ENCODE measurements at places on chromosomes 4 and X.

DNA sequence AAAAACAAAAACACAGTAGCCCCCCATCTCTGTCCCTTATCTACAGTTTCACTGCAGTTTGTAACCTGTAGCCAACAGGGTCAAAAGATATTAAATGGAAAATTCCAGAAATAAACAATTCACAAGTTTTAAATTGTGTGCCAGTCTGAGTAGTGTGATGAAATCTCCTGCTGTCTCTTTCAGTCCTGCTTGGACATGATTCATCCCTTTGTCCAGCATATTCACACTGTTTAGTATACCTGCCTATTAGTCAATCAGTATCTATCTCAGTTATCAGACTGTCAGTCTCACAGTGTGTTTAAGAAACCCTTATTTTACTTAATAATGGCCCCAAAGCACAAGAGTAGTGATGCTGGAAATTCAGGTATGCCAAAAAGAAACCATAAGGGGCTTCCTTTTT is 21.9 kb downstream of the CNOT6L start:
- DNase-seq = no peak

- no peak for DNase-seq
These were observed 465 bp downstream of the HAUS7 start for GRCh38 chrX:153469811-153470410.

DNA sequence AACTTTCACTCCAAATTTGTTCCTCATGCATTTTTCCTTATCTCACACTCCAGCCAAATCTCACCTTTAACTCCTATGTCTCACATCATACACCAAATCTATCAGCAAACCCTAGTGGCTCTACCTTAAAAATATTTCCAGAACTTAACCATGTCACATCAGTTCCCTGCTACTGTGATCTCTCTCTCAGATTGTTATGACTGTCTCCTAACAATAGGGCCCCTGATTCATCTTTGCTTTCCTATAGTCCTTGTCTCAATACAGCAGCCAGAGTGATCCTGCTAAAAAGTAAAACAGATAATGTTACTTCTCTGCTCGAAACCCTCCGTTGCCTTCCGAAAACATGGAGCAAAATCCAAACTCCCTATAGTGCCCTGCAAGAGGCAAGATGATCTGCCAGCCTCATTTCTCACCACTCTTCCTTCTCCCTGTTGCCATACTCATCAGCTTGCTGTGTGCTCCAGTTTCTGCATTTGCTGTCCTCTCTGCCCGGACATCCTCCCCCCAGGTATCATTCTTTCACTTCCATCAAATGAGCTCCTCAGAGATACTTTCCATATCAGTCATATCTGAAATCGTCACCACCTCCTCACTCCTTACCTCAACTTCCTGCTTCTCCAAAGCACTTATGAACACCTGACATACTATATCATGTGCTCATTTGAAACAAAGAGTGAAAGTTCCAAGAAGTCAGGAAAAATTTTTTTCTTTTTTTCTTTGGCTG is 293.4 kb upstream of the NR3C2 start:
- no peak for DNase-seq

DNA sequence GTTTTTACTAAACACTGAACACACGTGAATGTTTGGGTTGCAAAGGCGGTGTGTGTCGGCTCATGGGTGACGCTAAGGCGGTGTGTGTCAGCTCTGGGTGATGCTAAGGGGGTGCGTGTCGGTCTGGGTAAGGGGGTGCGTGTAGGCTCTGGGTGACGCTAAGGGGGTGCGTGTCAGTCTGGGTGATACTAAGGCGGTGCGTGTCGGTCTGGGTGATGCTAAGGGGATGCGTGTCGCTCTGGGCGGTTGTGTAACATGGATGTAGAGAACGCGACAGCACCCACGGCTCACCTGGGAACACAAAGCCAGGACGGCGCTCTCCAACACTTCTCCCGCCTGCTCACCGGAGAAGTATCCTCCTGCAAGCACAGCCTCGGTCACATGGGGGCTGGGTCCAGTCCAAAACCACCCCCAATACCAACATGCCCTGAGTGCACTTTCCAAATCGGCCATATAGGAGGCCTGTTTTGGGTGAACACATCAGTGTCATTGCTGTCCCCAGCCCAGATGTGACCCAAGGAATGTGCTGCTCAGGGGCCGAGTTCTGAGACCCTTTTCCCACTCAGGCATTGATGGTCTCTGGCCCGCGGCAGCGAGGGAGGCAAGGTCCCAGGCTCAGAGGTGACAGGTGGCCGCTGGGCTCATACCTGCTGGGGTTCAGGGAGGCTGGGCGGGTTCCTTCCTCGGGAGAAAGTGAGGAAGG is 67.1 kb downstream of the ACOX3 start:
- DNase-seq = no peak

- no peak for DNase-seq
These were observed 557 bp upstream of the ARHGEF6 start for GRCh38 chrX:136781180-136781797.

- DNase-seq = no peak
These were observed 361.1 kb upstream of the BOD1L1 start for GRCh38 chr4:13988353-13989305.

DNA sequence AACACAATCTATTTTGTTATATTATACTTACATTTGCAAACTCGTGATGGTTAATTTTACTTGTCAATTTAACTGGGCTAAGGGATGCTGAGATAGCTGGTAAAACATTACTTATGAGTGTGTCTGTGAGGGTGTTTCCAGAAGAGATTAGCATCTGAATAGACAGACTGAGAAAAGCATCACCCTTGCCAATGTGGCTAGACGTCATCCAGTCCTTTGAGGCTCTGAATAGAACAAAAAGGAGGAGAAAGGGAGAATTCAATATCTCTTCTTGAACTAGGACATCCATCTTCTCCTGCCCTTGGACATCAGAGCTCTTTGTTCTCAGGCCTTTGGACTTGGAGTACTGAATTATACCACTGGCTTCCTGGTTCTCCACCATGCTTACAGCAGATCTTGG is 154.6 kb downstream of the EPHA5 start:
- DNase-seq = no peak

DNA sequence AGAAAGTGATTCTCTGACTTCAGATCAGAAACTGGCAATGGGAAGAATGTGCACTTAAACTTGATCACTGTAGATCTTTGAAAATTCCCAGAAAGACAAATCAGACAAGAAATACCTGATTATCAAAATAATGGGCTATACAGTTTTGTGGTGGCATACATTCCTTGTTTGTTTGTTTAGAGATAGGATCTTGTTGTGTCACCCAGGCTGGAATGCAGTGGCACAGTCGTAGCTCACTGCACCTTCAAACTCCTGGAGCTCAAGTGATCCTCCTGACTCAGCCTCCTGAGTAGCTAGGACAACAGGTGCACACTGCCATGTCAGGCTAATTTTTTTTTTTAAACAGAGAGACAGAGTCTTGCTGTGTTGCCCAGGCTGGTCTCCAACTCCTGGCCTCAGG is 81.0 kb upstream of the SPRY1 start:
- DNase-seq = no peak

DNA sequence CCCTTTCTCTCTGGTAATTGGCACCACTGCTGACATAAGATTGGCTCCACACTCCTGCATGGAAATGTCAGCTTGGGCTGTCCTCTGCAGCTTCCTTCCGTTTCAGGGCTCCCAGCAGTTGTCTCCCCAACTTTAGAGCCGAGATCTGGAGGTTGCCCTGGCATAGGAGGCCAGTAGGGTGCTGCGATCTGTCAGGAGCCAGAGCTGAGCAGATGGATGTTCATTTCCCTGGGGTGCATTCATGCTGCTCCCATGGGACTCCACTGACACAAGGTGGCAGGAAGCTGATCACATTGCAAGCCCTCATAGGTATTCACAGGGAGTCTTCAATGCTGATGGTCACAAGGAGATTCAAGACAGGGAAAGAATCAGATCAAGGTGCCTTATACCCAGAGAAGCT is 116.6 kb upstream of the RAI2 start:
- no peak for DNase-seq

- no peak for DNase-seq
These were observed 71.2 kb downstream of the TRPC5 start for GRCh38 chrX:112011376-112011775.

DNA sequence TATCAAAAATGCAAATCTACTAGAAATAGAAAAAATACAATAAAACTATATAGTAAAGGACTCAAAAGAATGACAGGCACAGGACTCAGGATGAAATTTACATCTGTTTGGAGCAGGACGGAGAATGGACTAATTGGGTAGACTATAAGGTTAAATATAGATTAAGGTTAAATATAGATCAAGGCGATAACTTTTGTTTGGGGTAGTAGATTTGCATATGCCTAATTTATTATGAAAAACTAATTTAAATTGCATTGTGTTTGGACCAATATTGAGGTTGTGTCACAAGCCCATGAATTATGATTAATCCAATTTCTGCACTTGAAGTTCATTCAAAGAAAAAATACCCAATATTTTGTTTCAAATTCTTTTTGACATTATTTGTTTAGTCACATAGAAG is 31.0 kb downstream of the MTHFD2L start:
- DNase-seq = no peak

- no peak for DNase-seq
These were observed 55.6 kb downstream of the SRPX start for GRCh38 chrX:38165023-38165422.

DNA sequence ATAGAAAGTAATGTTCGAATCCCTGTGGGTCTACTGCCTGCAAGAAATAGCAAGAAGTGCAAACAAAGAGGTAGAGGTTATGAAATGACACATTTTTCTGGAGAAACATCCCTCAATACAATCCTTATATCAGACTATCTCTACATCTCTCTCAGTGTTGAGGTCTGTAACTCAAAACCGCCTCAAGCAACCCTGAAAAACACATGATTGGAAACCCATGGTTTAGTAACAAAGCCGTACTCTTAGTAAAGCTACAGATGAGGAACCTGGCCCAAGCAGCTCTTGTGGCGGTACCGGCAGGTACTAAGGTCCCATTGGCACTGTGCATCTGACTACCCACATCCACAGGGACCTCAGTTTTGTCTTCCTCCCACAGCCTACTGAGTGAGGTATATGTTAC is 53.9 kb downstream of the IRF2 start:
- no peak for DNase-seq
